Heart left ventricle (tissue), 16 donors: ENCODE measurements at places on chromosomes 3 and 15.

GRCh38 chr3:28124882-28125281, 116.5 kb upstream of the CMC1 start:
- no peak for DNase-seq

- no peak for DNase-seq
These were observed 223.6 kb upstream of the SETMAR start for GRCh38 chr3:4079339-4080195.

GRCh38 chr15:91967935-91968606, 114.6 kb downstream of the SLCO3A1 start:
- DNase-seq: no peak

- no peak for DNase-seq
These were observed 359.9 kb downstream of the LRTM1 start for GRCh38 chr3:54567949-54568348.

GRCh38 chr3:156382458-156383346, 172.2 kb downstream of the SSR3 start:
- no peak for DNase-seq
